ENCODE measurements at places on chromosomes 1 and 21.

GRCh38 chr21:42500736-42501135 is 4.7 kb upstream of the RSPH1 start:
- DNase-seq: no peak

GRCh38 chr21:15521644-15522001 is 208.2 kb upstream of the USP25 start:
- no peak for DNase-seq

DNA sequence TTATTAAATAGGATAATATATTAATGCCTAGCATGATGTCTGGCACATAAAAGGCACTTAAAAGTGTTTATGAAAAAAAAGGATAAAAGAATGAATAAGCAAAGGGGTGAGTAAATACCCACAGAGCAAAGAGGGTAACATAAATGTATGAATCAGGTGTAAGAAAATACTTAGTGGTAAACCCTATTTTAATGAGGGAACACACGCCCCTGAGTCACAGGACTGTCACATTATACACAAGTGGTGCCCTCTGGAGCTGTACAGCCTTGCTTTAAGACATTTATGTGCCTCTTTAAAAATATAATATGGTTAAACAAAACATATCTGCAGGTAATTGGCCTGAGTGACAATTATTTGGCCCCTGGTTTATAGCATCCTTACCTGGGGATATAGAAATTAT is 78.1 kb upstream of the PTBP2 start:
- no peak for DNase-seq

GRCh38 chr1:198158735-198159589 is 2.2 kb downstream of the NEK7 start:
- peak; percentile 92 for DNase-seq

- no peak for DNase-seq
Measured at GRCh38 chr21:37159949-37160348, 86.9 kb downstream of the TTC3 start.

DNA sequence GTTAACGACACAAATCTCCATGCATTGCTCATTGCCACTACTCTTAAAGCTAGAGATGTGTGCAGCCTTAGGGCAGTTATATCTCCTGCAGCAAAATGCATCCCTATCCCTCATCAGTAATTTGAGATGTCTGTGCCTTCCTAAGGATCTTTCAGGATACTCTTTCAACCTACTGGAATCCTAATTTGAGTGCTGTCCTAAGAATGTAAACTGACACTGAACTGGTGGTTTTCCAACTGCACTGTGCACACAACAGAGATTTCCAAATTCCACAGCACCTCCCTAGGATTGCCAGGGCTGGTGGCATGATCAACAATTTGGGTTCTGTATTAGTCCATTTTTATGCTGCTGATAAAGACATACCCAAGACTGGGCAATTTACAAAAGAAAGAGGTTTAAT is 193.9 kb downstream of the LTN1 start:
- DNase-seq: no peak

DNA sequence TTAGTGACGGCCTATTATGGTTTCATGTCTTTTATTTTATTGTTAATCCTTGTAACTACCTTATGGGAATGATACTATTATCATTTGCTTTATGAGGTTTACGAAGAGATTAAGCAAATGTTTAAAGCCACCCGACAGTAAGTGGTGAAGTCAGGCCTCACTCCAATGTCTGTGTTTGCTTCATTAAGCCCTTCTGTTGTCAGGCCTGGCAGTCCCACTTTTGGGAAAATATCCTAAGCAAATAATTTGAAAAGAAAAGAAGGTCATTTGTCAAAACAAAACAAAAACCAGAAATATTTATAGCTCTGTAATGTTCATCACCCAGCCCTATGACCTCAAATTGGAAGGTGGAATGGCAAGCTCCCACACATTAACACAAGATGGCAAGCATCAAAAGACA is 40.7 kb upstream of the USP24 start:
- no peak for DNase-seq

DNA sequence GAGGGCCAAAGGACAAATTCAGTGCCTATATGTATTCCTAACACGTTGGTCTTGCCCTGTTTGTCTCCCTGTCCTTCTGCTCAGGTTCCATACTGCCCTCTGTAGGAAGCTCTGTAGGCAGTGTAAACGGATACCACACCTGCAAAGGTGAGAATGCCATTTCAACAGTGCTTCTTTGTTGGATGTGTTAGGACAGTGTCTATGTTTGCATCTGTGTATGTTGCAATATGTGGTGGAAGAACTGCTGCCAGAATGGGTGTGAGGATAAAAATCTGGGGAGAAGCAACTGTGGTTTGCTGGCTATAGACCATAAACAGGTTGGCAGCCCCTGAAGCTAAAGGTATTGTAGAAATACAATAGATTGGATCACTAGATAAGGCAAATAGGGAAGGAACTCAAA is 113.1 kb upstream of the BMP8A start:
- DNase-seq: peak; percentile 16

- no peak for DNase-seq
Measured at GRCh38 chr1:65011983-65012382, 45.6 kb upstream of the JAK1 start.

DNA sequence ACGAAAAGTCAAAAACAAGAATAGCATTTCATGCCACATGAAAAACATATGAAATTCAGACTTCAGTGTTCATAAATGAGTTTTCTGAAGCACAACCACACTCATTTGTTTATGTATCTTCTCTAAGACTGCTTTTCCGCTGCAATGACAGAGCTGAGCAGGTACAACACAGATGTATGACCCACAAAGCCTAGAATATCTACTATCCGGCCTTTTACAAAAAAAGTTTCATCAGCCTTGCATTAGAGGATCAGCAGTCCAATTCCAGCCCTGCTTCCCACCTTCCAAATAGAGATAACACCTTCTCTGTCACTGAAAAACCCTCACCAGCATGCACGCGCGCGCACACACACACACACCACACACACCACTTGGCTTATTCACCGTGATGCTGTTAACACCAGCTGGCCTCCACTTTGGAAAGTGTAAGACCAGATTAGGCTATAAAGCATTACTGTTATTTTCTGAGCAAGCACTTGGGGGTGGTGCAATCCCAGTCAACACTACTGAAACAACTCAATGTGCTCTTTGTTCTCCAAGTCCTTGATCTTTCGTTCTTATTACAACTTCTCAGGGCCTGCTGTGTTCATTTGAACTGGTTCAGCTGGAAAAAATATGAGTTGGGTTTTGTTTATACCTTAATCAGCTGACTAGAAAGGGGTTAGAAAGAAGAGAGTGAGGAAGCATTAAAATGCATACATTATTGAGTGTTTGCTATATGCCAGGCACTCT is 90.0 kb downstream of the GLUL start:
- no peak for DNase-seq

DNA sequence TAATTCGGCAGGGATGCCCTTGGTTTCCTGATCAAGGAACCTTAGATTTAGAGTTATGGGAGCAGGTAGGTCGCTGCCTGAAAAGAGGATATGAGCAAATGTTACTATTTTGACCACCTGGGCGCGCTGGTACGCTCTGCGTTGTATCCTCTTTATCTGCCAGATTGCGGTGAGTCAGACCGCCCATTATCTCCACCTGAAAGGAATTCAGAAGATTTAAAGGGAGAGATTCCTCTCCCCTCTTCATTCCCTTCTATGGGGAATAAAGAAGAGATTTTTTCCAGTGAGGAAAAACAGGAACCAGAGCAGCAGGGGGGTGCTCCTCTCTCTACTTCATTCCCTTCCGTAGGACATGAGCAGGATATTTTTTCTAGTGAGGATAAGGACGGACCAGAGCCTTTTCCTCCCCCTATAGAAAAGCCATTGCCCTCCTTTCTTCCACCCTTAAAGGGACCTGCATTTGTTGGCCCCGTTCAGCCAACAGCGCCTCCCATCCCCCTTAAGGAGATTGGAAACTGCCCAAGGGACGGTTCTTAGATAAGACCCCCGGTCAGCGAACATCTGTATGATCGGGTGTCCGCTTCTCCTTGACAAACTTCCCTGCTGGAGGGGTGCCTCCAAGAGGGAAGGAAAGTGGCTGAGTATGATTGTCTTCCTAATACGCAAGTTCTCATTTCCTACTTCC is 34.1 kb downstream of the CLCA1 start:
- DNase-seq: no peak

- peak; percentile 64 for DNase-seq
Measured at GRCh38 chr1:154859786-154860155, 10.3 kb downstream of the KCNN3 start.

- no peak for DNase-seq
Measured at GRCh38 chr21:38527737-38528136, 29.5 kb upstream of the ERG start.
